ENCODE measurements at places on chromosomes 16 and 17.

- no peak for DNase-seq
These were observed 19.5 kb upstream of the SLC5A10 start for GRCh38 chr17:18932360-18933055.

DNA sequence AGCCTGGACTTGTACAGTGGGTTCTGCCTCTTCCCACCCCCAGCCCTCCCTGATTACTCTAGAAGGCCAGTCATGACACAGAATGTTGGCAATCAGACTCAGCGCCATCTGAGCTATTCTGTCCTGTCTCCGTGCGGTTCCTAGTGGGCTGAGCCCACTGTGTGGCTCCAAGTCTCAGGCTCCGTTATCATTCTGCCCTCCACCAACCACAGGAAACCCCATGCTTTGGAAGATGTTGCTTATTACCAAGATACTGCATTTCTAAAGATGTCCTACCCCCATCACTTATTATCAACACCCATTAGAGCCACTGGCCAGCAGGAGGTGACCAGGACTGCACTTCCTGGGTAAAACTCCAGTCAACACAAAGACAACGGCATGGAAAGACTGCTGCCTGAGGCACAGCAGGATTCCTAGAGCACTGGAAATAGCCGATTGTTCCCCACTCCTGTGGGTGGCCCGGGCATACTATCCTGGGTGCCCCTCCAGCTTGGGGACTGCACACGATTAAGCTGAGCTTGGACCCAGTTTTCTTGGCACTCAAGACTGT is 133.6 kb downstream of the AATF start:
- no peak for DNase-seq

DNA sequence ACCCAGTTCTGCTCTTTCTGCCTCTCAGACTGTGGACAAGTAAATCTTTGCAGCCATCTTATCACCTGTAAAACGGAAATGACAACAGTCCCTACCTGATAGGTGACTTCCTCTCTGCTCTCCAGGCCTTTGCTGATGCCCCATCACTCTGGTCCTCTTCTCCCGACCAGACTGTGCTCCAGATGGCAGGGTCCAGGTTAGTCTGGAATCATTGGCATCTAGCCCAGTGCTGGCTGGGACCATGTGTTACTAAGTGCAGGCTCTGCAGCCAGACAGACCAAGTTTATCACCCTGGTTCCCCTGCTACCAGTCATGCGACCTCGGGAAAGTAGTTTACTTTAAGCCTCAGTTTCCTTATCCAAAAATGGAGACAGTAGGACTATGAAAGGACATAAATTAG is 1.8 kb upstream of the NUBP1 start:
- no peak for DNase-seq

DNA sequence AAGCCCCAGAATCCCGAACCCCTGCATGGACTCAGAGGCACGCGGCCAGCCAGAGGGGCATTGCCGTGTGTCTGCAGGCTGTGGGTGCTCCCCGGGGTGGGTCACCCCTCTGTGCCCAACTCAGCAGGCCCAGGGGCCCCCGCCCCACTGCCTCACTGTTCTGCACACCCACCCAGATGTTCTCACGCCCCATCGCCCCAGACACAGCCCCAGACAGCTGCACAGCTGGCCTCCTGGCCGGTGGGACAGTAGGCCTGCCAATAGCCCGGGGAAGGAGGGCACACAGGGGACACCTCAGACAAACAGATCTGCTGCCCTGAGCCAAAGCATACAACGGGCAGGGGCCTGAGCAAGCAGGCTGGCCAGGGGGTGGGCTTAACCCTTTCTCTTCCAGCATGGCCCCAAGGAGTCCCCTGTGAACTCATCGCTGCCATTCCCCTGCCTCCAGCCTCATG is 27.6 kb upstream of the NXPH3 start:
- DNase-seq, result no peak

GRCh38 chr17:74606050-74606449 is 14.0 kb upstream of the CD300LD start:
- DNase-seq, result no peak

- DNase-seq, result no peak
These were observed 2.9 kb upstream of the BCL6B start for GRCh38 chr17:7019839-7020519.

GRCh38 chr16:65010125-65010524 is 111.7 kb downstream of the CDH11 start:
- no peak for DNase-seq

DNA sequence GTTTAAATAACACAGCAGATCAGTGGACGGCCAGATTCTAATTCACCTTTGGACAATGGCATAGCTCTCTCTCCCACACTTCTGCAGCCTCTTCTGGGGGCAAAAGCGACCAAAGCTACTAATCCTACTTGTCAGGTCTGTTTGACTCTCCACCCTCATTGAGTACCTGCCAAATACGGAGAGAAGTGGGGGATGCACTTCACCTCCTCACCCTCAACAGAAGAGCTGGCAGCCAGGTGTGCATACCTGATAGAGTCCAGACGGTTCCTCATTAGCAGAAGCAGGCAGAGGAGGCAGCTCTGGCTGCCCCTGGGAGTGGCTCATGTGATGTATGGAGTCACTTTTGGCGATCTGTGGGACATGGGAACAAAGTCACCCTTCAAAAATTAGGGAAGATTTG is 4.9 kb downstream of the DNAH3 start:
- no peak for DNase-seq

Data from stimulated activated CD4-positive, alpha-beta T cell treated with anti-CD3 and anti-CD28 coated beads, Interleukin-4, amount 100 ng/mL, for 4 hours (primary cell).